Kidney (tissue), 22 donors: ENCODE measurements at places on chromosomes 7 and 10. TPM values are rescaled to one million over a fixed set of nuclear protein-coding genes. Genes with fewer than 3 reads are reported as not detected.

Gene VSTM4
- 8.5 TPM for total RNA-seq

Gene ZMIZ2
- 127 TPM for total RNA-seq

Gene OR2A1
- not detected for total RNA-seq

Gene OR13A1
- not detected for total RNA-seq

Gene COL17A1
- total RNA-seq: 10.8 TPM

Gene NRAP
- total RNA-seq: not detected

Gene OR2A25
- total RNA-seq: not detected

Gene SLC13A1
- total RNA-seq: 10.1 TPM

Gene CYP2C8
- 1.4 TPM for total RNA-seq

Gene CLRN3
- total RNA-seq: 9.4 TPM

Gene PDE1C
- total RNA-seq: 5.5 TPM

Gene CCDC172
- total RNA-seq: not detected

Gene SPOCK2
- 19.7 TPM for total RNA-seq

Gene CYP26C1
- total RNA-seq: 0.35 TPM

Gene CFAP69
- 13.2 TPM for total RNA-seq
